ENCODE measurements at places on chromosomes 12 and 14.

GRCh38 chr12:242496-242895, 20.1 kb downstream of the SLC6A13 start:
- DNase-seq = no peak

GRCh38 chr14:79328863-79329262, 882.4 kb downstream of the DIO2 start:
- no peak for DNase-seq

DNA sequence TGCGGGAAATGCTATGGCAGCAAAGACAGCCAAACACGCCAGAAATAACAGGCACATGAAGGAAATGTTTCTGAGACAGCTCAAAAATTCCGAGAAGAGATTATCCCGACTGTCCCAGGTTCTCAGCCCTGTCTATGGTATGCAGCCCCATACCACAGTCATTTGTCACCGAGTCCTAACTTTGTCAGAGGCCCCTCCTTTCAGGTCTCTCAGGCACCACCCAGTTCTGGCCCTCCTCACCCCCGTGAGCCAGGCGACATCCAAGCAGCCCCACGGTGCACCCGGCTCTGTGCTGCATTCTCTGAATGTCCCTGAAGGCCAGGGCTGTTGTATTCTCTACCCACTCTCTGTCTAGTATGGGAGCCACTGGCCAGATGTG, 24.0 kb downstream of the SSH1 start:
- no peak for DNase-seq

- no peak for DNase-seq
Observed at GRCh38 chr14:75835156-75835725, 146.6 kb downstream of the TGFB3 start.

DNA sequence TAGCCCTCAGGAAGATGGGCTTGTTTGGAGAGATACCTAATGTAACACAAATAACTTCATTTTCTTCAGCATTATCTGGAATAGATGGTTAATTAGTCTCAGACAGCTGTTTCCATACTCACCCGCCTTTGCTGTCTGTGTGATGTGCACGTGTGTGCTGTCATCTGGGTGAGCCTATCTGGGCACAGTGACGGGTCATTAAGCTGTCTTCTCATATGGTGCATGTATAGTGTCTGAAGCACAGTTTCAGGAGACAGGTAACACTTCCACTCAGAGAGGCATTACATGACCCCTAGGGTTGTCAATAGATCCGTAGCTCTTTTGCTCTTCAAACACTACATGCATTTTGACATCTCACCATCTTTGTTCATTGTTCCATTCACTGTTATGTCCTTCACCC, 493.3 kb downstream of the APAF1 start:
- no peak for DNase-seq

DNA sequence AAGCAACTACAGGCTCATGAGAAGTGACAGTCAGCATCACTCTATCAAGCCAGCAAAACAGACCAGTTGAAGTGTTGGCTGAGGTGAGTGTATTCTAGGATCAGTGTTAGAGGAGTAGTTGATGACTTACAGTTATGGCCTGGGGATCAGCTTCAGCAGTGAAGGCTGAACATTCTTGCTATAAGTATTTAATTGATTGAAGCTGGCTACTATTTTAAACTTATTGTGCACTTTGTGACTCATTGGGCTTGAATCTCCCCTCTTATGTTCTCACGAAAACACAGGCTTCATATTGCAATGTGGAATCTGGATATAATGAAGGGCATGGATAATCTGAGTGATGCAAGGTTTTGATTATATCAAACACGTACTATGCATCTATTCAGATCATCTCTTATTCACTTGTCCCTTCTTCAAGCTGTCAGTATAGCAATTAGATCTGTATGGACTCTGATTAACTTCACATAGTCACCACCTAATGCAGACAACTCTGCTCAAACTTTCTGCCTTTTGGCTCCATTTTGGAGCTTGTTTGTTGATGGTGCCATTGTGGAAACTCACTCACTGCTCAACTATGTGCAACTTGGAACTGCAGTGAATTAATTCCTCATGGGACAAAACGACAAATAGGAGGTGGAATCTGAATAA, 309.2 kb downstream of the SLC16A7 start:
- no peak for DNase-seq

Data from cerebellum (tissue), 4 donors.